ENCODE measurements at places on chromosomes 1 and 21. TPM values are rescaled to one million over a fixed set of nuclear protein-coding genes. Genes with fewer than 3 reads are reported as not detected.

The MCOLN2 gene
- total RNA-seq: not detected

The CDC20 gene
- total RNA-seq: 2.0 TPM

The EPRS1 gene
- total RNA-seq: 83.8 TPM

DNA sequence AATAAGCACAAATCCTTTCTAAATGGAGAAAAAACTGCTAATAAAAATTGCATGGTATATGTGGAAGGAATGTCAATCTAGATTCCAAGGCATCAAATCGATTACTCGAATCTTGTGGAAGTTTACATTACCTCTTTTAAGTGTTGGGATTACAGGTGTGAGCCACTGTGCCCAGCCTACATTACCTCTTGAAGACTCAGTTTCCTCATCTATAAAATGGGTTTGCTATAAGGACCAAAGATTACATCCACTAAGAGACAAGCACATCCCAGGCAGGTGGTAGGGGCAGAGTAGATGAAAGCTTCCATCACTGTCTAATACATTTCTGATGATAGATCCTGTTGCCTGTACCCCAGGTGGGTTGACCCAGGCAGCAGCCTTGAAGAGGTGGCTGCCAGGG is 16.1 kb downstream of the DHCR24 start:
- DNase-seq: no peak

- DNase-seq: no peak
Observed at GRCh38 chr1:166971252-166971651, 4.1 kb downstream of the ILDR2 start.

- DNase-seq: no peak
Observed at GRCh38 chr1:168000656-168001055, 63.8 kb upstream of the MPC2 start.

GRCh38 chr1:215079456-215079855 is 3.1 kb upstream of the KCNK2 start:
- no peak for DNase-seq

- no peak for DNase-seq
Observed at GRCh38 chr1:40808909-40809308, 25.3 kb downstream of the KCNQ4 start.

GRCh38 chr1:3380469-3380868 is 74.0 kb upstream of the ARHGEF16 start:
- DNase-seq: no peak

DNA sequence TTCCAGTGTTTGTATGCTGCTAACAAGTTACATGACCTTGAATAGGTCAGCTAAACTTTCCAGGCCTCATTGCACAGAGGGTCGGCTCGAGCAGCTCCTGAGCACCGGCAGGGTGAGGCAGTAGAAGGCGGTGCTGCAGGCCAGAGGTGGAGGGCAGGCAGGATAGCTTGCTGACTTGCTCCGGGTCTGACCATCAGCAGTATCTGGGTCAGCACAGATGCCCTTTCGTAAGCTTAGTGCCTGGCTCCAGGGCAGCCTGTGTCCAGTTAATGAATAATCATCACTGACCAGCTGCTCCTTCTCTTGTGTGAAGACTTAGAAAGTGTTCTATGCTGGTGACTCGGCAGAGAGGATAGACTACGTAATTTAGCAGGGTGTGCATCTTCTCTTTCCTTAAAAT is 6.9 kb downstream of the MAPKAPK2 start:
- peak; percentile 69 for DNase-seq

GRCh38 chr1:200317236-200317635 is 92.6 kb downstream of the ZNF281 start:
- DNase-seq: no peak

- DNase-seq: no peak
Observed at GRCh38 chr1:110879758-110880606, 7.0 kb downstream of the CD53 start.

- no peak for DNase-seq
Observed at GRCh38 chr1:44354268-44354839, 703 bp downstream of the ERI3 start.

DNA sequence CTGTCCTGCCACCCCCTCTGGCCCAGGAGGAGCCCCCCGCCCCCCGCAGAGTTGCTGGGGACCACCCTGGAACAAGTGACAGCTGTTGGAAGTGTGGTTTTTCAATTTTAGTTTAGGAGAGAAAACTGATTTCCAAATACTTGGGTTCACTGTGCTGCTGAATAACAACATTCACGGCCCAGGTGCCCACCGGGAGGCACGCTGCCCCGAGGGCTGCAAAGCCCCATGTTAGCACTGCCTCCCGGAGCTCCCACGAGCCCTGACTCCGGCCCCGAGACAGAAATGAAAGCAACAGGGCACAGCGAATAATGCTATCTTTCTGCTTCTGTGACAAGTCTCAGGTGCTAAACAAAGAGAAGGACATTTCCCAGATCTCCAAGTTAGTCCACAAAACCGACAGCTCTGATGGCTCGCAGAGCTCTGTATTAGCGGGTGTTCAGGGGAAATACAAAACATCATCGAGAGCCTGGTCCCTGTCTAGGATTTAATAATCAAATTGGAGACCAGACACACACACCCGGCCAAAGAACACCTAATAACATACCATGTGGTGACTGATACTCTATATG is 451.5 kb downstream of the KIF26B start:
- DNase-seq: no peak

GRCh38 chr1:42178249-42178648 is 13.7 kb upstream of the GUCA2A start:
- DNase-seq: no peak

- DNase-seq: no peak
Observed at GRCh38 chr1:87042111-87042811, 127.8 kb downstream of the HS2ST1 start.

- DNase-seq: no peak
Observed at GRCh38 chr1:222644636-222644980, 26.7 kb downstream of the MIA3 start.

DNA sequence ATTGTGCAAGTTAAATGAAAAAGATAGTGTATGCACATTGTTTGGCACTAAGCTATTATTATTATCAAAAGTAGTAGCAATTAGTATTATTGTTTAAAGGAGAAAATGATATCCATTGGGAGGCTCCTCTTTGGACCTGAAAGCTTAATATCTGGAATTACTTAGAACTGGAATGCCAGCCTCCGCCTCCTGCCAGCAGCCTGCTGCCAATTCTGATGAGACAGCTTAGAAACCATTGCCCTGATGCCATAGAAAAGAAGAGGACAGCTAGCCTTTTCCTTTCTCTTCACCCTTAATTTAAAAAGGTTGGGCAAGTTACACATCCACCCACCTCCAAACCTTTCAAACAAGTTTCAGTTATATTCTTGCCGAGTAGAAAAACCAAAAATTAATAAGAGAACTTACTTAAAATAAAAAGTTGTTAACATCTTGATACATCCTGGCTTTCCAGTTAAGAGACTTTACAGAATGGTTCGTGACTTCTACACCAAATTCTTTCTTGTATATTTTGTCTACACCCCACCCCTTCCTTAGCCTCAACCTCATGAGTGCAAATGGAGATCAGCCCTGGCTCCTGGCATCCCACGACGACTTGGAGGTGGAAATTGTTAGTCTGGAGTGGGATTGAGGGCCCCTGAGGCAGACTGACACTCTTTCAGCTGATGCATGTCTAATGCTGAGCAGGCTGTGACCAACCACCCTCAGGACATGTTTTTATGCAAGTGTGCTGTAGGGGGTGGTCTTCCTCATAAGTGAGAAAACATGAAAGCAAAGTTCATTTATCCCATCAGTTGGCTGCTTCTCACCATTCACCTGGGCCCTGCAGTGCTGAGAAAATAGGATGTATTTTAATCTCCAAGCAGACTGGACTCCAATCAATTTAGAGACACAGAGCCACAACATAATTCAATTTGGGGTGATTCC is 120.6 kb downstream of the KCNJ15 start:
- no peak for DNase-seq
